ENCODE measurements at places on chromosomes 16 and 17.

GRCh38 chr16:49838441-49839016, 17.4 kb downstream of the ZNF423 start:
- no peak for DNase-seq

DNA sequence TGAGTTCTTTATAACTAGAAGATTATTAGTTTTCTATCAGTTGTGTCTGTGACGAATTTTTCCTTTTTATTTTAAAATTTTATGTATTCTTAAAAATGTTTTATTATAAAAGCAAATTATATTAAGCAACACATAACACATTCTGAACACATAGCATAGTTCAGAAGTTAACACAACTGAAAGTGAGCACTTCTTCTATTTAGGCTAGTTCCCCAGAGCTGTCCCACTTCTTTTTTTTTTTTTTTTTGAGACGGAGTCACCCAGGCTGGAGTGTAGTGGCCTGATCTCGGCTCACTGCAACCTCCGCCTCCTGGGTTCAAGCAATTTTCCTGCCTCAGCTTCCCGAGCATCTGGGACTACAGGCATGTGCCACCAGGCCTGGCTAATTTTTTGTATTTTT, 37.7 kb upstream of the ALDH3A2 start:
- no peak for DNase-seq

- DNase-seq, result no peak
These were observed 7.0 kb downstream of the TERF2 start for GRCh38 chr16:69378760-69379159.

DNA sequence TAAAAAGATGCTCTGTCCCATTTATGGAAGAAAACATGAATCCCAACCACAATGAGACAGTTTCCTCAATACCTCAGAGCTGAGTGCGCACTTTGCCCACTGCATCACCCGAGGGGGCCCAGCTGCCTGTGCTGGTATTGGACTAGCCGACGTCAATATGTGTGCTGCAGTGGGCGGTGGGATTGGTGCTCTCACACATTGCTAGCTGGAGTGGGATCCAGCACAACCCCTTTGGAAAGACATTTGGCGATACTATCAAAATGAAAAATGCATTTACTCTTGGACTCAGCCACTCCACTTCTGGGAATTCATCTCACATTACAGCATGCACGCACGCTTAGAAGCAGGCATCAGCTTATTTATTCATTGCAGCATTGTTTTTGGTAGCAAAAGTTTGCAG, 289.2 kb upstream of the FOXF1 start:
- no peak for DNase-seq

DNA sequence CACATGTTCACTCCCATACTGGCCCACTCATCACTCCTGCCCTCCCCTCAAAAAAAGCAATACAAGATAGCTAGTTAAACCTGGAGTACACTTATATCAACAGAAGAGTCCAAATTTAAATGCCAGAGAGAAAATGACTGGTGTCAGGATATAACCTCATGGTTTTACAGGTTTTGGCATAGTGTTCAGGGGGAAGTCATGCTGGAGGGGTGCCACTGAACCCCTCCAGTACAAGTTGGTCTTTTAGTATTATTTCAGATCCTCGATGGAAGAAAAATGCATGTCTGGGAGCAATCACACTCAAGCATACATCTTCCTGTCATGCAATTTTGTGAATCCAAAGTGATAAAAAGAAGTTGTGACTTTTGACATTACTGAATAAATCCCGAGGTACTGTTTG, 10.5 kb downstream of the NACA2 start:
- no peak for DNase-seq

DNA sequence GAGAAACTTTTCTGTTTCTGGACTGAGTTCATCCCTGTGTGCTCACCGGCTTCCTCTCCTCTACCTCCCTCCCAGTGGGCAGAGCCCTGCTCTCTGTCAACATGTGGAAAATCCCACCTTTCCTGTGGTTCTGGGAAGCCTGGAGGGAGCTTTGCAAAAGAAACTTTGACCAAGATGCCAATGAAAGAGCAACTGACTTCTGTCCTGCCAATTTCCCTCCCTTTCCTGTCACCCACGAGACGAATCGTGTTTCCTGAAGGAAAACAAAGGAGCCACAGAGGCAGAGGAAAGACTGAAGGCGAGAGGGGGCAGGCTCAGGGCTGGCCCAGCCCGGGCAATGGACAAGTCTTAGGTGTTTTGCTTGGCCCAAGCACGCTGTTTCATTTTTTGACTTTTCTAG, 82.8 kb downstream of the PLCG2 start:
- DNase-seq, result no peak

- no peak for DNase-seq
These were observed 1.1 kb downstream of the USP31 start for GRCh38 chr16:23148166-23148512.

DNA sequence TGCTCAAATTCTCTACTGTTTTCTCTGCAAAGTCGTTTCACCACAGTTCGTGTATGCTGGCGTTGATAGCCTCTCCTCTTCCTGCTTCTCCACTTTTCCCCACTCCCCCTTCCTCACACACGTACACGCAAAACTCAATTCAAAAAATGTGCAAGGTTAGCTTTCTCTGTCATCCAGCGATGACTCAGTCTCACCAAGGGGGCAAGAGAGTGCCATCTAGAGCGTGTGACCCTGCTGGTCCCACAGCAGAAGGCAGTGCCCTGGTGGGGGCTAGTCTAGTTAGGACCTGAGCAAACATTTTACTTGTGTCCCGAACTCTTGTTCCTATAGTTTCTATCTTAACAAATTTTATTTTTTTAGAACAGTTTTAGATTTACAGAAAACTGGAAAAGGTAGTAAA, 121.2 kb upstream of the CHMP6 start:
- DNase-seq, result peak; percentile 47

DNA sequence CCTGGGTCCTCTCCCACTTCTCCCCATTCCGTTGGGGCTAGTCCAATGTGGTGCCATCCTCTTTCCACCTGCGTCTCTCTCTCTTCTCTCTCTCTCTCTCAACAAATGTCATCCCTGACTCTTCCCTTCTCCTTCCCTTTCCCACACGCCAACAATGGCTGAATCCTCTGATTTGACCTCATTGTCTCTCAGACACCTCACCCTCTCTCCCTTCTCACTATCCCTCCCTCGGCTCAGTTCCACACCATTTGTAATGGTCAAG, 628 bp upstream of the ZNF18 start:
- no peak for DNase-seq

- DNase-seq, result no peak
These were observed 206.9 kb downstream of the RAB11FIP4 start for GRCh38 chr17:31598399-31598782.

DNA sequence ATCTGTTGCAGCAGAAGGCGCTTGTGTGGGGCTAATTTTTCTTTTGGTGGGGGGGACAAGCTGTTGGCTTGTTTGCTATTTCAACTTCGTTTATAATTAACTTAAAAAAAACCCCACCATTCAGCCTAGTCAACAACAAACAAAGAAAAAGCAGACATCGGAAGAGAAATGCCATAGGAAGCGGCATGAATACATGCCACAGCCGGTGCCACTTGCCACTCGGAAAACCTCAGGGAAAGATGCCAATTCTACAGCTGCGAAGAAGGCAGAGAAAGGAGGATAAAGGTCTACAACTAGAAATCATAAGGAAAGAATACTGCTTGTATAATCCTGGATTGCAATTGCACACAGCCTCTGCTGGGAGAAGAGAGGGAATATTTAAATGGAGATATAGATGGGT, 254.4 kb upstream of the PMFBP1 start:
- DNase-seq, result no peak

DNA sequence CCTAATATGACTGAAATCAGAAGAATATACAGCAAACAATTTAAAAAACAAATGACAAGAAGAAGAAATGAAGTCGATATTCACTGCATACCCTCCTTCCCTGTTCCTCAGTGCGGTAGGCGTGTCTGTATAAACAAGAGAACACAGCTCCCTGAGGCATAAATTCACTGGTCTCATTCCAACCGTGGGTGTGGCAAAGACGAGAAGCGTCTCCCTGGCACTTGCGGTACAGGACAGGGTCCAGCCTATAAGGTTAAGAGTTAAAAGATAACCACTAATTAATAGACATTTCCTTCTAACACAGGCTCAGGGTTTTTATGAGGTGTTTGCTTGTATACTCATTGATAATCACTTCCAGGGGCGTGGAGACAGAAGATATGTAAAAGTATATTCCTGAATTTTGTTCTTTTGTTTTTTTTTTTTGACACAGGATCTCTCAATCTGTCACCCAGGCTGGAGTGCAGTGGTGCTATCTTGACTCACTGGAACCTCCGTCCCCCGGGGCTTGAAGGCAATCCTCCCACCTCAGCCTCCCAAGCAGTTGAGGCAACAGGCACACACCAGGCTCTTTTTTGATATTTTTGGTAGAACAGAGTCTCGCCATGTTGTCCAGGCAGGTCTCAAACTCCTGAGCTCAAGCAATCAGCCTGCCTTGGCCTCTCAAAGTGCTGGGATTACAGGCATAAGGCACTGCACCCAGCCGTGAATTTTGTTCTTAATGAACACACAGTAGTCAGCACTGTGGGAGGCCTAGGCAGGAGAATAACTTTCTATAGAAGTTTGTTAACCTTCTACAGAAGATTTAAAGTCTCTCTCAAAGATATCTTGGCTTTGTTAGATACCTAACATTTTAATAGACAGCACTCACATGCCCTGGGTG, 59.1 kb upstream of the CLEC18B start:
- DNase-seq, result no peak

DNA sequence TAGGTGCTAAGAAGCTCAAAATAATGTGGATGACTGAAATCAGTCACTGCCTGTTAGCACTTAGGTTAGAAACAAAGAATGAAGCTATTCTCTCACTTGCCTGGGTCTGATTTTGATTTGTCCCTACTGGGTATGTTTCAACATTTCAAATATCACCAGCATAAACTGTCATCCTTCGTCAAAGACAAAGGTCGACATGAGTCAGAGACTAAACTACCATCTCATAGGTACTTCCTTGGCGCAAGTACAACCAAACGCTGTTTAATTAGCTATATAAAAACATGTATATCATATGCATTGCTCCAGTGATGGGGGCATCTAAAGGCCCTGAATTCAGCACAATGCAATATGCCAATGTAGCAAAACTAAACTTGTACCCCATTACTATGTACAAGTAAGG, 4.0 kb downstream of the AKTIP start:
- no peak for DNase-seq

GRCh38 chr16:84597931-84598351, 19.9 kb downstream of the COTL1 start:
- no peak for DNase-seq

- DNase-seq, result peak; percentile 49
These were observed 485 bp downstream of the DYNLL2 start for GRCh38 chr17:58083491-58084316.

- DNase-seq, result no peak
These were observed 394.1 kb upstream of the TNRC6C start for GRCh38 chr17:77564278-77564920.

- DNase-seq, result no peak
These were observed 61.3 kb downstream of the NKD1 start for GRCh38 chr16:50609471-50609870.

GRCh38 chr17:8711291-8711690, 33.3 kb downstream of the CCDC42 start:
- DNase-seq, result no peak

- no peak for DNase-seq
These were observed 109.2 kb upstream of the NACA2 start for GRCh38 chr17:61700252-61700651.

GRCh38 chr16:19523184-19523558, 571 bp upstream of the CCP110 start:
- no peak for DNase-seq

DNA sequence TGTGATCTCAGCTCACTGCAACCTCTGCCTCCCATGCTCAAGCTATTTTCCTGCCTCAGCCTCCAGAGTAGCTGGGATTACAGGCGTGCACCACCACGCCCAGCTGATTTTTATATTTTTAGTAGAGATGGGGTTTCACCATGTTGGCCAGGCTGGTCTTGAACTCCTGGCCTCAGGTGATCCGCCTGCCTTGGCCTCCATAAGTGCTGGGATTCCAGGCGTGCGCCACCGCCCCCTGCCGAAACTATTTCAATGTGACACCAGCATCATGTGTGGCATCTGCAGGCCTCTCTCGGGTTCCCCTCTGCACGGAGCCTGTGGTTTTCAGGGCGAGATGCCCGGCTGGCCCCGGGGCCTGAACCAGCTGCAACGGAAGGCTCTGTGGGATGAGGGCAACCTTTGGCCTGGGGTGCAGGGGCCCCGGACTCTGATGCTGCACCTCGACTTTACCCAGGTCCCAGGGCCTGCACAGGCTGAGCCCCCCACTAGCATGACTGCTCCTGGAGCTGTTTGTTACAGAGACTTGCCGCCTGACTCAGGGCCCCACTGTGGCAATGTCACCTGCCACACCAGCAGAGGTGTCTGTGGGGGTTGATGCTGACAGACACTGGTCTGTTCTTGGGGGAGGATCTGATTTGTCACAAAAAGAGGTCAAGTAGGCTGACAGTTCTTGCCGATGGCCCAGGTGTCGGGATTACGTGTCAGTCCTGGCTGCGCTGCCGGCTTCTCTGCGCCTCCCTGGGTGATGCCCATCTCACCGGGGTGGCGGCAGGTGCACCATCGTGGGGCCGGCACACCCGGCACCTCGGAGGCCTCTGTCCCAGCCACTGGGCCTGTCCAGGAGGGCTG, 8.6 kb upstream of the TEX19 start:
- peak; percentile 81 for DNase-seq

GRCh38 chr16:76287466-76287865, 10.3 kb downstream of the CNTNAP4 start:
- DNase-seq, result no peak

DNA sequence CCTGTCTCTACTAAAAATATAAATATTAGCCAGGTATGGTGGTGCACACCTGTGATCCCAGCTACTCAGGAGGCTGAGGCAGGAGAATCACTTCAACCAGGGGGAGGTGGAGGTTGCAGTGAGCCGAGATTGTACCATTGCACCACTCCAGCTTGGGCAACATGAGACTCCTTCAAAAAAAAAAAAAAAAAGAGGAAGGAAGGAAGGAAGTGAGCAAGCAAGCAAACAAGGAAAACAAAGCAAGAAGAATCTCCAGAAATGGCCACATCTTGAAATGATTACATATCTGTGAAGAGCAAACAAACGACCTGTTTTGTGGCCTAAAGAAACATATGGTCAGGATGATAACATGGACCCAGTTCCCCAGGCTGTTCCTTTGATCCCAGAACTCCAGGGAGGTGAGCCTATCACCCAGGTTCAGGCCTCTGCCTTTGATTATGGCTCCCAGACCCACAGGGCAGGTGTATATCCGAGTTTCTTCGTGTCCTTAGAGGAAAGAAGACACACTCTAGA, 8.9 kb downstream of the ACOX1 start:
- peak; percentile 53 for DNase-seq

GRCh38 chr17:46862949-46863348, 11.6 kb downstream of the WNT9B start:
- DNase-seq, result no peak

- DNase-seq, result peak; percentile 21
These were observed 14.9 kb downstream of the SPATA32 start for GRCh38 chr17:45246861-45247428.
